ENCODE measurements at places on chromosomes 12 and 14.

GRCh38 chr14:102375119-102375518 is 12.4 kb downstream of the TECPR2 start:
- DNase-seq: no peak

GRCh38 chr14:102557434-102558226 is 34.8 kb upstream of the RCOR1 start:
- DNase-seq: no peak

- no peak for DNase-seq
Observed at GRCh38 chr14:56131004-56131864, 13.0 kb downstream of the PELI2 start.

GRCh38 chr12:49296836-49297694 is 2.1 kb downstream of the PRPH start:
- DNase-seq: no peak

DNA sequence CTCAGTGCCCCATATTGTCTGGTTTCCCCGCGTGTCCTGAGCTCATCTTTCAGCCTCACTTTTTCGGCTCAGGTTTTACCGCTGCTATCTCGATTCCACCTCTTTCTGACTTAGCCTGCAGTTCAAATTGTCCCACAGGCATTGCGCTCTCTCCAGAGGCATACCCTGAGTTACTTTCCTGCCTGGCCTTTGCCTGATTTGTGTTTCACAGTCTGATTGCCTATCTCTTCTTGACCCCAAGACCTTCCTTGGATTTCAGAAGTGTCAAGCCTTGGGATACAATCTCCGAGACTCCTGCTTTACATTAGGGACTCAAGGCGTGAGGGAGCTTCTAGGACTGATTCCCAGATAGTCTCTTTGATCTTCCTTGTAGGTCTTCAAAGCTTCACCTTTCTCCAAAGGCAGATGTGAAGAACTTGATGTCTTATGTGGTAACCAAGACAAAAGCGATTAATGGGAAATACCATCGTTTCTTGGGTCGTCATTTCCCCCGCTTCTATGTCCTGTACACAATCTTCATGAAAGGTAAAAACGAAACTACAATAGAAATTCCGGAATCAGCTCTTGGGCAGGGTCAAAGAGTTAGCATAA is 629 bp downstream of the LETMD1 start:
- no peak for DNase-seq

DNA sequence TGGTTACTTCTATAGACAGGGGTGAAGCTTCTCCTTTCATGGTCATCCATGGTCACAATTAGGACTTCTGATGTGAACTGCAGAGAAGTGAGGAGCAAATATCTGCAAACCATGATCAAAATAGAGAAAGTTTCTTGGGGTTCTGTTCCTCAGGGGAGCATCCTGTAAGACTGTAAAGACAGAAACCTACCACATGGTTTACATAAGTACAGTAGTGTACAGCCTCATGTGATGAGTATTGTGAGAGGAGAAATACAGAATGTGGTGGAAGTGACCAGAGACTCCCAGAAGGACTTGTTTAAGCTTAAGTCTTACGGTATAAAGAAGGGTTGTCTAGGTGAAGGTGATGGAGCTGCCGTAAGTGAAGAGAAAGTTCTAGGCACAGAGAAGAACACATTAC is 484.7 kb downstream of the LRIG3 start:
- DNase-seq: no peak

DNA sequence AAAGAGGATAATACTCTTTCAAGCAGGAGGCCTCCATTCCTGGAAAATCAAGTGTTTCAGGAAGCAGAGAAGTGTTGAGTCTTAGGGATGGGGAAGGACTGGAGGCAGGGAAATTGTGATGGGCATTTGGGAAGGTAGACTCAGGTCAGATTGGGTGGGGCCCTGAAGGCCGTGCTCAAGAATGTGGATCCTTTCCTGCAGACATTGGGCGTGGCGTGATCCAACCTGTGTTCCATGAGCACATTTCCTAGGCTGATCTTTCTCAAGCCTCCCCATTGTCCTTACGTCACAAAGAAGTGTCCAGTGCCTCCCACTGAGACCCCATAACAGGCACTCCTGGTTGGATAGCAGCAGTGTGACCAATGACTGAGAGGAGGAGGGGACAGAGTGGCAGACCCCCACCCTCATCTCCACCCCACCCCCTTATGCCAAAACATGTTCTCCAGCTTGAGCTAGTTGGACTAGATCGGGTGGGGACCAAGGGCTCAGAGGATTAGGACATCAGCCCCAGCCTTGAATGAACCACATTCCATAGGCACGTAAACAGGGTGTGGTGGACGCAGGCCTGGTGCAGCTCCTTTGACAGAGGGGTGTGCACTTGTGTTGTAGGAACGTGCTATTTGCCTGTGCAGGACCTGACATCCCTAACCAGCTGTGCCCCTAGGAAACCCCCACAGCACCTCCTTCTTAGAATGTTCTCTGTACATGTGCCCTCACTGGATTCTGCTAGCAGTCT is 76.8 kb downstream of the TTC9 start:
- no peak for DNase-seq

DNA sequence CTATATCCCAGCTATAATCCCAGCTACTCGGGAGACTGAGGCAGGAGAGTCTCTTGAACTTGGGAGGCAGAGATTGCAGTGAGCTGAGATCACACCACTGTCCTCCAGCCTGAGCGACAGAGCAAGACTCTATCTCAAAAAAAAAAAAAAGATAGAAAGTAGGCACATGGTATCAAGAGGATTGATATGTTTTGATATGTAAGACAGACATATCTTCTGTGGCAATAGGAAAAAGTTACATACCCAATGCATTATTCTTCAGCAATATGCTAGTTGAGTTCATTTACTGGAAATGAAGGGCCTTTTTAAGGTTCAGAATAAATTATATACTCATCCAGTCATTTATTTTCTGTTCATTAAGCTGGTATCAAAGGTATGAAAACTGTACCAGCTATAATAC is 393.4 kb downstream of the GLT1D1 start:
- DNase-seq: no peak

DNA sequence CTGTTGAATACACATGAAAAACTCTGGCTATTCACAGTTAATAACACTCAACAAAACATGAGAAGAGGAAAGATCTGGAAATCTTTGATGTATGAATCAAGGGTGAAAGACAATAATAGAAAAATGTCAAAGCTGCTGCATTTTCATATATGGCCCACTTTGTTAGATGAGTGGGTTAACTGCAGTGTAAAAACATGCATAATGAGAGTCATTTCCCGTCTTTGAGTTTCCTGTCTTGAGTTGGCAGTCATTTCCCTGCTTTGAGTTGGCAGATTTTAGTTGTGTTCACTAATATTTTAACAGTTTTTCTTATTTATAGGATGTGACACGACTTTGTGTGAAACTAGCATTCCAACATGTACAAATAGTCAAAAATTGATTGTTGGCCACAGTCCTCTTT is 87.9 kb upstream of the PTPRQ start:
- DNase-seq: no peak

- DNase-seq: no peak
Observed at GRCh38 chr12:117837737-117838050, 131.1 kb downstream of the KSR2 start.

DNA sequence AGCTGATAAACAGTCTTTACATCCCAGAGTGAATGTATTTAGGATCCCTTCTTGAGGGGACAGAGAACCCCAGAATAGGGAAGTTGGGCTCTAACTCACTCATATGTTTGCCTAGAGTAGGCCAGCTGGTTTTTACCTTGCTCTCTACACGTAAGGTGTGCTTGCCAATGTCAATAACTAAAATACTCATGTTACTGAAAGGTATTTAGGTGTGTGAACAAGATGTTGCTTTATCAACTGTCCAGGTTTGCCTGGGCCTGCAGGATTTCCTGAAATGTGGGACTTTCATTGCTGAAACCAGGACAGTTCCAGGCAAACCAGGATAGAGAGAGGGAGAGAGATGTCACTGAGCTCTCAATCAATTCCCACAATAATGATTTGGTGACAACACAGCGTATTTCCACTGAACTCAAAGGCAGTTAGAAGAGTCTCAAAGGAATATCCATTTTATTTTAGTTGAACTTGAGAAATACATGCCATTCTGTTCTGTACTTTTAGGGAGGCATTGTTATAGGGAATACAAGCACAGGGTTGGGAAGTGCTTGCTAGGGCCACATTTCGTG is 171.7 kb downstream of the NRXN3 start:
- no peak for DNase-seq

DNA sequence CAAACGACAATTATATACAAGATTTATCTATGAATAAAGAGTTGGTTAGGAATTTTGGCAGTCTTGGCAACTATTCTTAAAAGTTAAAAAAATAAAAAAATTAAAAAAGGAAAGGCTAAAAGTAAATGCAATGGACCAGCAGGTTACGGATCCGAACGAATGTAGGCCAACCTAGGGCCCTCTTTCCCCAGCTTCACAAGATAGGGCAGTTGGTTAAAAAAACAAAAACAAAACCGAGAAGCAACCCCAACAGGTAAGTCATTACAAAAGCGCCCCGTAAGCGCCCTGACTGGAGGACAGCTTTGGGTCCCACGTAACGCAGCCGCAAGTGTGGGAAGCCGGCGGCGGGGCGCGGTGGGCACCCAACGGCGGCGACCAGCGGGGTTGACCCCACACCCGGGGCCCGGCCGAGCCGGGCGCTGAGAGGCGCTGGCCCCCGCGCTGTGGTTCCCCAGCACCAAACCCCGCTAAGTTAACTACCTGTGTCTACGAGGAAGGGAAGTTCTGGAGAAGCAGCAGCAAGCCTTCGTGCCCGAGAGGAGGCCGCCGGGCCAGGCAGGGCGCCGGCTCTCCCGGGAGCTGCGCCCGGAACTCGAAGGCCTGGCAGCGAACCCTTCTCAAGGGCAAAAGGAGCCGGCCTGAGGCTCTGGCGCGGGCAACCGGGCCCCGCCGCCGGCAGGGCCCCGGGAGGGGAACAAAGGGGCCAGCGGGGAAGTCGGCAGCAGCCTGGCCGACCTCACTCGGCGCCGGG is 882 bp downstream of the HECTD1 start:
- peak; percentile 23 for DNase-seq

DNA sequence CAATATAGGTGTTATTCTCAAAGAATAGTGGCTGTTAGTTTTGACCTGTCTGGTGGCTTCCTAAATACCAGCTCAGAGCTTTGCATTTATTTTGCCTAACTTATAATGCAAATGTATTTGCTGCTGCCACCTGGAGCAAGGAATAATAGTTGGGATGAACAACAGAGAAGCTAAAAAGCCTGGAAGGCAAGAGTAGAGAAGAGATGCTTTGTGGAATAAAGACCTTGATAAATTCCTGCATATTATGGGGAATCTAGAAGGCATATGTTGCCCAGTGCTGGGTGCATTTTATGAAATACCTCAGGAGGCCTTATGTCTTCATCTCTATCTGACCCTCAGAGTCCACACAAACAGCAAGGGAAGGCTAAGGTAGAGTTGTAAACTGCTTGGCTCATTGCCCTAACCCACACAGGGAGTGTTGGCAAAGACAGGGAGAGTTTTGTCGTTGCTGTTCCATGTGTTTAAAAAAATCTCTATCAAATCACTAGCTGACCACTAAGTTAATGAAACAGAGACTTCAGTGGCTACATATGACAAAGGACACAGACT is 53.7 kb upstream of the SCAF11 start:
- DNase-seq: no peak

DNA sequence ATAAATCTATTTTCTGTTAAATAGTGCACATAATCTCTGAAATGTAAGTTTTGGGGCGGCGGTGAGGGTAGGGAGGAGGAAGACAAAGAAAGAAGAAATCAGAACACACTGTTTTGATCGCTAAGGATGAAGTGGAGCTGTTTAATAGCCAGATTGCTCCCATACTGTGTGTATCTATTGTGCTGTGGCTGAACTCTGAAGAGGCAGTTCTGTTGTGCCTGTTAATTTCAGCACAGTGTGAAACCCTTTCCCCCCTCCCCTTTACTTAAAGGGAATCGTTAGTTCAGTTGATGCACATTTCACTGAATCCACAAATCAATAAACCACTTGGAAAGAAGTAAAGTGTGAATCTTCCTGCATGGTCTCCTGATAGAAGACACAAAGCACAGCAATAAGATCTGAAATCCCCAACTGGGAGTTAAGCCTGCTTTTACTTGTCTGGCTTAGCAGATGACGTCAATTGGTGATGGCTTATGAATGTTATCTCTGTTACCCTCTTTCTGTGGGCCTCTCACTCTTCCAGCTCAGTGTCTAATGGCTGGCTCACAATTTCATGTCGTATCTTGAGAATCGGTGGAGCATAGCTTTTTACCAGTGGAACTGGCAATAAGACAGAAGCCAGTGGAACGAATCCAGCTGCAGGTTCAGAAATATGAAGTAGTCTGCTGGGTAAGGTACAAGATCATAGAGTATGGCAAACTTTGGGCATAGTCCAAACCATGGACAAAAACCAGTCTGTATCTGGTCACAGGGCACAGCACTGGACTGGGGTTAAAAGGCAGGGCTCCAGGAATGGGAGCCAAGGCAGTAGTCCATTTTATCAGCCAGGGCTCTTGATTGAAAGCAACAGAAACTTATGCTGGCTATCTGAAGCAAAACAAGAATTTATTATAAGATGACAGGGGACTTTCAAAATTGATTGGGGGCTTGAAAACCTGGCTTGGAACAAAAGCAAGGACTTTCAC is 413.5 kb upstream of the SEL1L start:
- DNase-seq: no peak

DNA sequence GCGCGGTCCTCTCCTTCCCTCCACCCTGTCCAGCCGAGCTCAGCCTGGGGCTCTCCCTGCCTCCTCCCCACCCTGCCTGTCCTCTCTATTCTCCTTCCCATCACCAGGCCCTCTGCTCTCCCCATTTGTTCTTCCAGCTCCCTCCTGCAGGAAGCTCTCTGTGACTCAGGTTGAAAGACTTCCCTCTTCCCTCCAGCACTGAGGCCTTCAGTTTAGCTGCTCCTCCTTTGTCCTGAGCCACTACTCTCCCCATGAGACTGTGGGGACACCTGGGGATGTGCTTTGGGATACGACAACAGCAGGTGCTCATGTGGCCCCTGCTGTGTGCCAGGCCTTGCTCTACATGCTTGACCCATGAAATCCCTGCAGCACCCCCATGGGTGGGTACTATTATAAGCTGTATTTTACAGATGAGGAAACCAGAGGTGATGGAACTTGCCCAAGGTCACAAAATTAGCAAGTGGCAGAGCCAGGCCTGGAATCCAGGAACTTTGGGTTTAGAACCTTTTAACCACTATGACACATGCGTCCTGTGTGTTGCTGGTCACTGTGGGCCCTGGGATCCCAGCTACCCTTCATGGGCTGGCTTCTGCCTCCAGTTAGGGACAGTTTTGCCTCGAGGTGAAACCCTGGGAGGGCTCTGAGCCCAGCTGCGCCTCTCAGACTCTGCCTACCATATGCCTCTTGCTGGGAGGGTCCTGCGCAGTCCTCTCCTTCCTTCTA is 5.5 kb downstream of the KRT80 start:
- DNase-seq: no peak

- DNase-seq: no peak
Observed at GRCh38 chr14:29648045-29648444, 279.6 kb downstream of the PRKD1 start.

GRCh38 chr12:119829439-119829838 is 47.7 kb downstream of the CIT start:
- DNase-seq: no peak

- no peak for DNase-seq
Observed at GRCh38 chr14:103408491-103409155, 23.4 kb downstream of the MARK3 start.

- no peak for DNase-seq
Observed at GRCh38 chr12:96073346-96074330, 38.3 kb upstream of the LTA4H start.

- no peak for DNase-seq
Observed at GRCh38 chr12:121806546-121807423, 3.0 kb downstream of the SETD1B start.

- DNase-seq: no peak
Observed at GRCh38 chr14:65075628-65076325, 26.5 kb downstream of the MAX start.

- DNase-seq: no peak
Observed at GRCh38 chr12:57518920-57519795, 1.2 kb downstream of the DDIT3 start.
